ENCODE measurements at places on chromosomes 4 and X. TPM values are rescaled to one million over a fixed set of nuclear protein-coding genes. Genes with fewer than 3 reads are reported as not detected.

DNA sequence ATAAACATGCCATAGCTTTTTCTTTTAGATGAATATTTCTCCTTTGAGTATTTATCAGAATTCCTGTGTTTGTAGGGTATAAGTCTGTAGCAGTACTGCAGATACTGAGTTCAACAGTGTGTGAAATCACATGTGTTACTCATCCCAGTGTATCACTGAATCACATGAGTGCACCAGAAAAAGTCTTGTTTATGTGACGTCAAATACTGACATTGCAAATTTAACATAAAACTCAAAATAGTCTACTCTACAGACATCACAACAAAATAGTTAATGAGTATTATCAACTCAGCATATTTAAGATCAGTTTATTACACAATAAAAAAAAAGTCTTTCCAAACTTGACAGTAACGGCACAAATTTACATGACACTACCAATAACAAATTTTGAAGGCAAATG, 221.3 kb downstream of the DCTD start:
- DNase-seq: no peak

GRCh38 chr4:87926554-87927098, 48.9 kb upstream of the SPP1 start:
- DNase-seq: no peak

DNA sequence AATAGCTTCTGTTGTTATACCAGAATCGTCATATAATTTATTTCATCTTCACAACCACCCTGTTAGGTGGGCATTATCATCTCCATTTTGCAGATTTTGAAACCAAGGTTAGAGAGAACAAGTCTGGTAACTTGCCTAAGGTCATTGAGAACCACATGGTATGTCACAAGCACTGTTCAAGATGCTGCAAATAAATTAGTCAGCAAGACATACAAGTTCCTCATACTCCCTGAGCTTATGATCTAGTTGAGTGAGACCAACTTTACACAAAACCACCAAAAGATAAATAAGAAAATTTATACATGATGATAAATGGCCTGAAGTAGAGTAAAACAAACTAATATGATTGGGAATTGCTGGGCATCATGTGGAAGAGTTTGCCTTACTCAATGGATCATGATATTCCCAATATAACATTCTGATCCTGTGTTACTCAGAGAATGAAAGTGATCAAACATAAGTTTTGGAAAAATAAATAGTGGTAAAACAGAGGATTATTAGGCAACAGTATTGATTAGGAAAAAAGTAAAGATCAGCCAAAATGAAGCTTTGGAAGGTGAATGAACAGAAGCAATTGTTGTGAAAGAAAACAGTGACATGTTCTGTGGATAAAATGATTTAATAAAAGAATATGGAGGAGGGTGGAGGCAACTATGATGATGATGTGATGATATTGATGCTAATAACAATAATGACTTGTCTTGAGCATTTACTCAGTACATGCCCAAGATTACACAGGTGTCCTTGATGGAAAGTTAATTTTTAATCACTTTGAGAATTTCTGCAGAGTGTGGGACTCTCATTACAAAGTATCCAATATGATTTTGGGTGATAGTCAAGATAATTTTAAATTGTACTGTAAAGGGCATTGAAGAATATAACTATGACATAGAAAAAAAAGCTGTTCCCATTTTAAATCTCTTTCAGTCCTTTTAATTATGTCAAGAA, 34.1 kb upstream of the IL1RAPL1 start:
- no peak for DNase-seq

DNA sequence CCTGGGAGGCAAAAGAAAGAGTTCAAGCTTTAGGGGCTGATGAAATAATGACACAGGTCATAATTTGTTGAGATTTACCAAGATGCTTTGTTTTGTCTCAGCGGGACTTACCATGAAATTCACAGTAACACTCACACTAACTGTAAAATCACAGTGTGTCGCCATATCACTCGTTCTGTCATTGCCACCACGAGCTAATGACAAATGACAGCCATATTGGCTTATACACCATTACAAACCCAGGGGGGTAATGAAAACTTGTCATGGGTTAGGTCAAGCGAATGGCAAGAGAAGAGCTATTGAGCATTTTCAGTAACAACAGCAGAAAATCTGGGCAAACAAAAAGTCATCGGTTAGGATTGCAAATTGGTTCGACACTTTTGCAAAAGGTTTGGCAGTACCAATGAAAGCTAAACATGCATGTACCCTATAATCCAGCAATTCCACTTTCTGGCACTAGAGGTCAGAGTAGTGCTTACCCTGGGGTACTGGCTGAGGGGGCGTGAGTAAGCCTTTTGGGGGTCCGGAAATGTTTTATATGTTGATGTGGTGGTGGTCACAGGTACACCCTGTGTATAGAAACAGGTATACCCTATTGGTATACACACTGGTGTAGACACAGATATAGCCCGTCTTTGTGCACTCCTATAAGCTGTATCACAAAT, 83.9 kb upstream of the RAI2 start:
- DNase-seq: no peak

DNA sequence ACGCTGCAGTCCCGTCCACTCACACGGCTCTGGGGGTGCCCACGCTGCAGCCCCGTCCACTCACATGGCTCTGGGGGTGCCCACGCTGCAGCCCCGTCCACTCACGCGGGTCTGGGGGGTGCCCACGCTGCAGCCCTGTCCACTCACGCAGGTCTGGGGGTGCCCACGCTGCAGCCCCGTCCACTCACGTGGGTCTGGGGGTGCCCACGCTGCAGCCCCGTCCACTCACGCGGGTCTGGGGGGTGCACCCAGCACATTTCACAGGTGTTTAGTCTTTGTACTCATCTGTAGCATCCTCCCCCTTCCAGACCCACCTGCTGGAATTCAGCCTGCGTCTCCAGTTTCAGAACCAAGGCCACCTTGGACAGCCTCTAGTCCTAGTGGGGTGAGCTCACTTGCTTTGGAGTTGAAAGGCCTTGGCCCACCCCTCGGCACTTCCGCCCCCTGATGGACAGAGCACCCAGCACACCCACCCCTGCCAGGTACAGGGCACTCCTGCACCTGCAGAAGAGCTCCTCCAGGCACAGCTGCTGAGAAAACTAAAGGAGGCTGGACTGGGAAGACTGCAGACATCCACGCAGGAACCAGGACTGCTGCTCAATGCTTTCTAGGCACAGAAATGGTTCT, 73.0 kb downstream of the ABLIM2 start:
- DNase-seq: no peak

GRCh38 chrX:51151734-51152133, 180.9 kb upstream of the NUDT10 start:
- DNase-seq: no peak

GRCh38 chrX:37603938-37604409, 32.5 kb downstream of the LANCL3 start:
- no peak for DNase-seq

- DNase-seq: no peak
Measured at GRCh38 chr4:48991357-48991756, 5.3 kb downstream of the CWH43 start.

DNA sequence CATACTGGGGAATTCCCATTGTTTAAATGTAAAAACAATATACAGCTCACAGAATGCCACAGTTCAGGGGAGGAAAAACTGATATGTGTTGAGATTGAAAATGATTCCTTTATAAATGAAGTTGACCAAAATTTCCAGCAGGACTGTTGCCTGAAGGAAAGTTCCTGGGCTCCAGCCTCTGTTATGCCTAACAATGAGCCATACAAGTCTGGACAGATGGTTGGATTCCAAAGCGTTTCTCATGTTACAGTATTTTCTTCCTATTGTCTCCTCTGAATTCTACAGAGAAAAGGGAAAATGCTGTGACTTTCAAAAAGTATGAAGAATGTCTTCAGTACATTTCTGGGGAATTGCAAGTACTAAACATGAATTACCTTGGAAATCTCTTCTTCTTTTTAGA, 73.3 kb downstream of the ALPK1 start:
- DNase-seq: no peak

DNA sequence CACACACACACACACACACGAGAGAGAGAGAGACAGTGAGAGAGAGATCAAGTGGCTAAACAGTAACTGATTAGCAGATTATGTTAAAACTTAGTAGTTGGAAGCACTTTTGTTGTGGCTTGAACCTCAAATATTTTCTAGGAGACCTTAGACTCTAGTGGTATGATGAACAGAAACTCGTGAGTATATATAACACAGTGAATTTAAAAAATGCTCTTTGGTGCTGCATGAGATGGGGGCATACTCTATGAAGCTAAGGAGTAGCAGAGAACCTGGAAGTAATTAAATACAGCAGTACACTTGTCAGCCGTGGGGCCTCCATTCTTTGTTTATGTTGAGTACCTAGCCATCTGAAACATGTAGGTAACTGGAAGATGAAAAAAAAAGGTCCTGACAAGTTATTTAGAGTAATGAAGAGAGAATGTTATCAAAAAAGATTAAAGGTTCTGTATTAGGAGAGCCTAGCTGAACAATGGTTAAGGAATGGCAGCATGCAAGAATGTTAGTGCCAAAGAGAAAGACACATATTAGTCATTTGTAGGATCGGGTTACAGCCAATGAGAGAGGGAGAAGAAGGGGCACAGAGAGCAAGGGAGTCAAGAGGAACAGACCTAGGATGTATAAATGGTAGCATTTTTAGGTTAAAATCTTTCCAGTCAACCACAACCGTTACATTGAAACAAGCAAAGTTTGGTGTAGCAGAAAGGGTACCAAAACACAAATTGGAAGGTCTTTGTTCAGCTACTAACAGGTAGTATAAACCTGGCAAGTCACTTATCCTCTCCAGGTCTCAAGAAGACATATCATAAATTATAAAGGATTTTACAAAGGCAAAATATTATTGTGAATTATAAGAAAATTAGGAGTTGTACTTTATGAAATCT, 316.7 kb upstream of the DIPK2B start:
- no peak for DNase-seq

GRCh38 chrX:30217465-30217864, 2.1 kb downstream of the MAGEB2 start:
- DNase-seq: no peak

DNA sequence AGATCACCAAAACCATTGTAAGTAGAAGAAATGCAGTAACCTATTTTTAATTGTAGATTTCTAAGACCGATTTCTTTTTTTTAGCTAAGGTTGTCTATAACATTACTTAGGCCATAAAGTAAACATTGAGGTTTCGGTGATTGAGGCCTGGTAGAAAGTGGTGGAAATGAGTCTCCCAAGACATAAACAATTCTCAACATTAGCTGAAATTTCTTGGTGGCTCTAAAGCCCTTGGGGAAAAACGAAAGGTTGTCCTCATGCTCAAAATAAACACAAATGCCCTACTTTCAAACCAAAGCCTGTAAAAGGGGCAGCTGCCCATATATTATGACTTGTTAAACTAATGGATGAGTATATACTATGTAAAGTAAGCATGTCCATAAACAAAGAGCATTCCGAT, 98.8 kb downstream of the SCFD2 start:
- no peak for DNase-seq

DNA sequence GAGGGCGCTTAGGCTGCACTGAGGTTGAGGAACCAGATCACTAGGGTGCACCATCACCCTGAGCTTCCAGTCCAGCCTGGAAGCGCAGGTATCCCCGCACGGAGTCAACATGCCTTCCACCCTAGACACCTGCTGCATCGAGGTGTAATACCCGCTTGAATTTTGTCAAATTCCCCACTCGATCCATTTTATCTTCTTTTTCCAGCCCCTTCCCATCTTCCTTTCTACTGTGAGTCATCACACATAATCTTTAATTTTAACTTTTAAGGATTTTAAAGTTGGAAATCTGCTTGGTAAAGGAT, 821 bp downstream of the PLK4 start:
- no peak for DNase-seq

GRCh38 chr4:85788604-85789003, 313.7 kb downstream of the ARHGAP24 start:
- DNase-seq: no peak

GRCh38 chr4:150089732-150090131, 11.5 kb downstream of the DCLK2 start:
- no peak for DNase-seq

DNA sequence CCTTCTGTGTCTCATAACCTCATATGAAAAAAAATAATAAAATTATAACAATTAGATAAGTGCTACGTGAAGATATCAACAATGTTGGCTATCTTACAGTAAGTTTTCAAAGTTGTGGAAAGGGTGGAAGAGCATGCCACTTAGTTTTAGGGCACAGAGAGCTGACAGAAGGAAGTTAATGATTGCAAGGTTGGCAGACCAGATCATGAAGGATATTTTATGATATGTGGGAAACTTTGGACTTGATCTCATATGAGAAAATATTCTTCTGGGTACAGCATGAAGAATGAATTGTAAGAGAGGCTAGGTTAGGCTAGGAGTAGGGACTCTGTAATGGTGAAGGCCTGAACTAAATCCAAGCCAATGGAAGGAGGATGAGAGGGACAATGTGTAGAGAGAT, 34.5 kb downstream of the MGAT4D start:
- no peak for DNase-seq

DNA sequence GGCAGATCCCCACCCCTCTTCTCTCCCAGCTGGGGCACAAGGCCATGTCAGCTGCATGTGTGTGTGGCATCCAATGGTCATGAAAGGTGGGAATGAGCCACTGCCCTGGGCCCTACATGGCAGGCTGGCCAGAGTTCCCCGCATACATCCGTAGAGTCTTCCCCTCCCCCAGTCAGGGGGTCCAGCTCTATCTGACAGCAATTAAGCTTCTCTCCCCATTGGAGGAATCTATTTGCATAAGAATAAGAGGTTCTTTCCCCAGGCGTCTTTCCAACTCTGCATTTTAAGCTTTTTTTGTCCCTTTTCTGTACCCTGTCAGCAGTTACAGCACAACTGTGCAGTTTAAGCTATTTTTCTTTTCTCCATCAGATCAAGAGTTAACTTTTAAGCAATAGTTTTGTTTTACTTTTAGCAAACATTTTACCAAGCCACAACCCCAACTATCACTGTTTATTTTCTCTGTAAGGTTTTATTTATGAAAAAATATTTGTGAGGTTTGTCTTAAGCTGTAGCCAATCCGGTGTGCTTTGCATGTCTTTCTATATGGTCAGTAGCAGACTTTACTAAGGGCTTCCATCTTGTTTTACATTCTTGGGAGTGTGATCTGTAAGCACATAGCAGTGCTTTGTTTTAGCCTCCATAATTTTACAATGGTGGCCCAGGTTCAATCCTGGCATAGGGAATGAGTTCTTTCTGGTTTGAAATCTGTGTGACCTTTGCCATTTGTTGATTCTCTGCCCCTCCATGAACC, 28.7 kb downstream of the NLRP2B start:
- DNase-seq: no peak

The MAOB gene
- 28.2 TPM for total RNA-seq

The TCEAL7 gene
- total RNA-seq: 7.9 TPM

The EMCN gene
- total RNA-seq: 61.7 TPM

The ZCCHC18 gene
- total RNA-seq: 0.49 TPM

The PPP2R2C gene
- 2.8 TPM for total RNA-seq

The TMEM150C gene
- 4.8 TPM for total RNA-seq

The ZNF732 gene
- 0.44 TPM for total RNA-seq

The F11 gene
- not detected for total RNA-seq

Data from ureter (tissue), 1 donor.